ENCODE measurements at places on chromosomes 3 and 15.

- DNase-seq: no peak
Observed at GRCh38 chr3:179769411-179770247, 116.8 kb downstream of the USP13 start.

DNA sequence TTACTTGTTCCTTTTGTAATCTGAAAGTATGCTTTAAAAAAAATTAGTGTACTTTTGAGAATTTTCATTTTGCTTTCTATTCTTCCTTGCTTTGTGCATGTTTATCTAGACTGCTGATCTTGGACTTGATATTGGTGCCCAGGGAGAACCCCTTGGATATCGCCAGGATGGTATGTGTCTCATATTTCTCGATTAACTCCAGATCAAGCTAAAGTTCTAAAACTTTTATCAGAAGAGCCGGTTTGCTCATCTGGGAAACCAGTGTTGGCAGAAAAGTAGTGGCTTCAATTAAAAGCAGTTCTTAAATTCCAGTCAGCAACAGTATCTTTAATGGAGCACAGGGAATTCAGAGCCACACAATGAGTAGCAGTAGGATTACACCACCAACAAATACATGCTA lies 38.6 kb downstream of the CTNNB1 start:
- no peak for DNase-seq

DNA sequence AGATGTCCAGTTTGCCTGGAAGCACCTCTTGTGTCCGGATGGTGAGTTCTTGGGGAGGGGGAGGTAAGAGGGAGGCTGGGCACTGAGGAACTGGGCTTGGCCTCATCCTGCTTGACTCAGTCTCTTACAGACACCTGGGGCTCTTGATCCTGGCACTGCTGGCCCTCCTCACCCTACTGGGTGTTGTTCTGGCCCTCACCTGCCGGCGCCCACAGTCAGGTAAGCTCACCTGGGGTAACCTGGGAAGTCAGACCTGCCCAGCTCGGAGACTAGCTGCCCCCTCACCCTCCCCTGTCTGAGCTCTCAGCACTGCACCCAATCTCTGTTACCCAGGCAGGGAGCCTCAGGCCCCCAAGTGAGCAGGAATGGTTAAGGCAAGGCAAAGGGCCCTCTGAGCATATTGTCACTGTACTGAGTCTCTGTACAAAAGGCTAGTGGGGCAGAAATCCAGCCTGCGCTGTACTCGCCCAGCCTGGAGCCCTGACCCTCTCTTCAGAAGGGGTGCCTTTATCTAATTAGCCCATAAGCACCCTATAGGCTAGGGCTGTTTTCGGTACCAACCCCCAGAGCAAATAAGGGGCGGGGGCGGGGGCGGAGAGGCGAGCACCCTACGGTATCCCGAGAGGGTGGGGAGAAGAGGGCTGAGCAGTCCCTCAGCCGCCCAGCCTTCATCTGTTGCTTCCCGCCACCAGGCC lies 2.2 kb upstream of the IL17RC start:
- DNase-seq: no peak

- DNase-seq: no peak
Observed at GRCh38 chr3:161821591-161821990, 325.0 kb downstream of the OTOL1 start.

DNA sequence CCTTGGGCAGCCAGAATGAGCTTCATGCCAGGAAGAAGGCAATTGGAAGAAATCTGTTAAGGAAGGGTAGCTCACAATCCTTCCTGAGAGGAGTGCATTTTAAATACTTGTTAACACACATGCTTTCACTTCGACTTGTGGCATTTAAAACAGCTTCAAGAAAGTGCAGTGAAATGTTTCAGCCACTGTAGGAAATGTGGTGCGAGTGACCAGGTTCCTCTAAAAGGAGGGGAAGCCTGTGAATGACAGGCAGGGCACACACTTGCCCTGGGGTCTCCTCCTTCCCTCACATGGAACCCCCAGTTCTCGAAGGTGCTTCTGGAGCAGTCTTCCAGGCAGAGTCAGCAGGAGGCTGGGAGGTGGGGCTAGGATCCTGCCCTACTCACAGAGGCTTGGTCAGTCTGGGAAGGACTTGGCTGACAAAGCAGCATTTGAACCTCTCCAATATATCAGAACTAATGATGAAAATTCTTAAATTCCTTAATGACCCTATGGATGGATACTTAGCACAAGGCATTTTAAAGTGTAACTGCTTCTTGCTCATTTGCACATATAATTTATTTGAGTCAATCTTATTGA lies 358.6 kb downstream of the CHST2 start:
- DNase-seq: no peak

- DNase-seq: no peak
Observed at GRCh38 chr3:74643636-74644035, 29.2 kb upstream of the CNTN3 start.

DNA sequence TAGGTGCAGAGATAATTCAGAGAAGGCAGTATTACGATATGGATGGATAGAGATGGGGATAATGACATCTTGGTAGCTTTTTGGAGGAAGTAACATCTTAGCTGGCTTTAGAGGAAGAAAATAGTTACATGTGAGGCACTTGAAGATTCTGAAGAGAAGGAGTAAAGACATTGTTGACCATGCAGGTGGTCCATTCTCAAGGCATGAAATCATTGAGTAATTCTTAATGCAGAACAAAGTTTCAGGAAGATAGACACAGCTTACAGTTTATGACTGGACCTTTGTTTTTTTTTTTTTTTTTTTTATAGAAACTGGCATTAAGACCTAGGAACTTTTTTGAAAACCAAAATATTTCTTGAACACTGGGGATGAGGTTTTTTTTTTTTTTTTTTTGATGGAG lies 28.2 kb downstream of the MBNL1 start:
- no peak for DNase-seq

- DNase-seq: no peak
Observed at GRCh38 chr15:68990992-68991500, 23.4 kb upstream of the NOX5 start.

DNA sequence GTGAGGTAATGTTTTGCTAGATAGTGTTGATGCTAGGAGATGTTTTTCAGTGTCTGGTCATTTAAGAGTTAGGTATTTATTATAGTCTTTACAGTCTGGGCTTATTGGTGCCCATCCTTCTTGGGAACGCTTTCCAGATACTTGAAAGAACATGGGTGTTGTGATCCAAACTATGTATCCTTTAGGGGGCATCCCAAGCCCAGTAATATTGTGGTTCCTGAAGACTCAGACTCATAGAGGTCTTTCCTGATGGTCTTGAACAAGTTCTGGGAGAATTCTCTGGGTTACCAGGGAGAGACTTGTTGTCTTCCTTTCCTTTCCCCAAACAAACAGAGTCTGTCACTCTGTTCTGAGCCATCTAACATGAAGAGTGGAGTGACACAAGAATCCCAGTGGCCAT lies 99.7 kb upstream of the LRRC3B start:
- no peak for DNase-seq

GRCh38 chr3:128282380-128283196 lies 129.3 kb downstream of the EEFSEC start:
- DNase-seq: no peak

DNA sequence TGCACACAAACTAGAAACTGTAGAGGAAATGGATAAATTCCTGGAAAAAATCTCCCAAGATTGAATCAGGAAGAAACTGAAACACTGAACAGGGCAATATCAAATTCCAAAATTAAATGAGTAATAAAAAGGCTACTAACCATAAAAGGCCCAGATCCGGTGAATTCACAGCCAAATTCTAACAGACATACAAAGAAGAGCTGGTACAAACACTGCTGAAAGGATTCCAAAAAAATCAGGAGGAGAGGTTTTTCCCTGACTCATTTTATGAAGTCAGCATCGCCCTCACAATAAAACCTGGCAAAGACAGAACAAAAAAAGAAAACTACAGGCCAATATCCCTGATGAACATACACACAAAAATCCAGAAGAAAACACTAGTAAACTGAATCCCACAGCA lies 462.4 kb upstream of the THBS1 start:
- DNase-seq: no peak
